ENCODE measurements at places on chromosomes 1 and 21.

- DNase-seq: no peak
Measured at GRCh38 chr1:227846265-227846858, 30.9 kb downstream of the PRSS38 start.

DNA sequence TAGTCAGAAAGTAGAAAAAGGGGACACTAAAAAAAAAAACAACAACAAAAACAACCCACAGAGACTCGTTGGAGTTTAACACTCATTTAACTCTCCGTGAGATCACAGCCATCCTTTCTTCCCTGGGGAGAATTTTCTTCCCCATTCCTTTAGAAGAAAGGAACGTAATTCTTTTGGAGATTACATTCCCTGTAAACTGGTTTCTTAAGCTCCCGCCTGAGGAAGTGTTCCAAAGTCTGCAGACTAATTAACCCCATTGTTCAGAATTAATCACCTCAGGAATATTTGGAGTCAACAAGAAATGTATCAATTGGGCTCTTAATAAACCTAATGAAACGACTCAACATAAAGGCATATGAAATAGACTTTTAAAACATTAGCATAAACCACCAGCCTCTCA lies 228.2 kb upstream of the CSF3R start:
- no peak for DNase-seq

DNA sequence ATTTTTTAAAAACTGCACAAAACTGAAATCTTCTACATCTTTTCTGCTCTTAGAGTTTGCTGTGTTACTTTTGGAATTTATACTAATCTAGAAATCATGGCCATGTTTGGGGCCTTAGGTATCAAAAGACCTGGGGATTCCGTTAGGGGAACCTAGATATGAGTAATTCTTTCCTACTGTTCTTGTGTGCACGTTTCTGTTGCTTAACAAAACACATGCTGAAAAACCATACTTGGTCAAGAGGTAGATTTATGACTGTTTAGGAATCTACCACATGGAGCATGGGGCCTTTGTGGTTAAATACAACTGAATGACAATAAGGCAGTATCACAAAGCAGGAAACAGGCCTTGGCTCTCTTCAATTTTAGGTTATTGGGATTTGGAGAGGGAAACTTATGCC lies 291.9 kb upstream of the USP25 start:
- DNase-seq: peak; percentile 75

DNA sequence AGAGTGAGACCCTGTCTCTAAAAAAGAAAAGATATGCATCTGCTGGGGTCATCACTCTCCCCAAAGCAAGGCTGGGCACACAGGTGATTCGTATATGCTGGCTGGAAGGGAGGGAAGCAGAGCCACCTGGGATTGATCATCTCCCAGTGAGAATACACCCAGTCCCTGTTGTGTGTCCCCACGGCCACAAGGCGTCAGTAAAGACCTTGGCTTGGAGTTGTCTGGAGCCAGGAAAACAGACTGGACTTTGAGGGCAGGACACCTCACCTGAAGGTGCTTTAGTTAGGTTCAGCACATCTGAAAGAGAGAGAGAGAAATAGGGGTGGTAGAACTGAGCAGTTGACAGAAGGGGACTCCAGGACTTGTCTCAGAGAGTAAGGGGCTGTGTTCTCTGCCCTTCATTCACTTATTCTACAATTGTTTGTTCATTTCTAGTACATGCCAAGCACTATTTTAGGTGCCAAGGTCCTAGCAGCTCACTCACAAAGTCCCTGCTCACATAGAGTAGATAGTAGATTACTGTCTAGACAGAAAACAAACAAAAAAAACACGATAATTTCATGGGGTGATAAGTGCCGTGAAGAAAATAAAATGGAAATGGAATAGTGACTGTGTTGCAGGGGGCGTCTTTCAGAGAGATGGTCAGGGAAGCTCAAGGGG lies 13.5 kb downstream of the CITED4 start:
- DNase-seq: peak; percentile 78

GRCh38 chr1:20242890-20243479 lies 47.7 kb upstream of the VWA5B1 start:
- no peak for DNase-seq

DNA sequence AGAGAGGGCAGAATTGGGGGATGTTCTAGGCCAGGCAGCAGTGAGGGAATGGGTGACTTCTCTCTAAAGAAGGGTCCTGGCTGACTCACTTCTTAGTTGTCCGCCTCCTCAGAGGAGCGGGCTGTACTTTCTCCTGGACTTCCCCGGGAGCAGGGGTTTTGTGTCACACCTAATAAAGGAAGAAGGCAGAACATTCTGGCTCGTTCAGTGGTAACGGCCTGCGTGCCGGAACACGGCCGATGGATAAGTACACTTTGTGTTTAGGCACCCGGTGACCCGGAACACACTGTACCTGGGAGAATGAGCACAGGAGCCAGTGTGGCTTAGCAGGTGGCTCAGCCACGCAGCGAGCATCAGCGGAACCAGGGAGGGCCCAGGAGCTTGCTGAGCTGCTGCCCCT lies 84.7 kb downstream of the FBXO2 start:
- DNase-seq: no peak

DNA sequence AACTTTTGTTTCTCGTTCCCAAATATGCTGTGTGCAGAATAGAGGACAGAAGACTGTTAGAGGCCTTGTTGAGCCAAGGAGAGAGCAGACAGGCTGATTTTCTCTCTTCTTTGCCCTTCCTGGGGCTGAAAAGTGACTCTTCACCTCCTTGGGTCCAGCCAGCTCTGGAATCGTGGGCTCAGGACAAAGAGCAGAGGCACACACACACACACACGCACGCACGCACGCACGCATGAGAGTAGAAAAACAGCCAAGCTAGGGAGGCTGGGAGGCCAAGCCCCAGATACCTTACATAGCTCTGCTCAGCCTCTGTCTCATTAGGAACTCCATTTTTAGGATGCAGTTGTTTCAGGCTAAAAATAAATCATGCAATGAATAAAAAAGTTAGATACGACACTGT lies at the start of gene CASQ2:
Gene CASQ2 (minus strand): TSS at position 166 of the 400 bp plus-strand sequence. CDS start 173 bp downstream, outside the sequence.
- DNase-seq: no peak

DNA sequence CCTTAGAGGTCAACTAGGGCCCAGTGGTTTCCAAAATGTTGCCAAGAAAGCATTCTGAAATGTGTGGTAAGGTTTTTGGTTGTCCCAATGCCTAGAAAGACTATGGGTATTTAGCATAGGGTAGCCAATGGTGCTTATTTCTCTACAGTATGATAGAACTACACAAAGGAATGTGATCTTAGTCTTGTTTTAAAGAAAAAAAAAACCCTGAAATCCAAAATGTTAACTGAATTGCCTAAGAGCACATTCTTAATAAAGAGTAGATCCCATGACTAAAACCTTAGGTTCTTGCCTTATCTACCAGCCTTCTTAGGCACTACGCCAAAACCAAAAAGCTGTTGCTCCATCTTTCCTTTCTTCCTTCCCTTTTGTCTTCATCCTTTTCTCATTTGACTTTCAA lies 428.2 kb downstream of the MRPL39 start:
- peak; percentile 31 for DNase-seq

GRCh38 chr1:246165826-246166709 lies 341.0 kb downstream of the SMYD3 start:
- DNase-seq: no peak

DNA sequence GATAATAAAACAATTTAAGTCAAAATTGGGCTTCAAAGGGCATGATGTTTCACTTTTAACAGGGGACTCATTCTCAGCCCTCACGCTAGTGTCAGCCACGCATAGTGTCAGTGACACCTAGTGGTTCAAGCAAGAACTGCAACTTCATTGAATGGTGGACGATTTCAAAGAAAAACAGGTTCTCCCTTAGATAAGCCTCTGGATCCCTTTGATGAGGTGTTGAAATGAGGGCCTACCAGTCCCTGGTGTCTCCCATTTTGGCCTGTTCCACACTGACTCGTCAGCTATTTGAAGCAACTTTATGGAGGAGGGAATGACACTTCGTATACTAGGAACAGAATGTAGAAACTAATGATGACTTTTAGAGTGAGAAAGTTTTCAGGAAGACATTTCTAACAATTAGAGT lies 56.2 kb downstream of the FCRL5 start:
- DNase-seq: peak; percentile 56

DNA sequence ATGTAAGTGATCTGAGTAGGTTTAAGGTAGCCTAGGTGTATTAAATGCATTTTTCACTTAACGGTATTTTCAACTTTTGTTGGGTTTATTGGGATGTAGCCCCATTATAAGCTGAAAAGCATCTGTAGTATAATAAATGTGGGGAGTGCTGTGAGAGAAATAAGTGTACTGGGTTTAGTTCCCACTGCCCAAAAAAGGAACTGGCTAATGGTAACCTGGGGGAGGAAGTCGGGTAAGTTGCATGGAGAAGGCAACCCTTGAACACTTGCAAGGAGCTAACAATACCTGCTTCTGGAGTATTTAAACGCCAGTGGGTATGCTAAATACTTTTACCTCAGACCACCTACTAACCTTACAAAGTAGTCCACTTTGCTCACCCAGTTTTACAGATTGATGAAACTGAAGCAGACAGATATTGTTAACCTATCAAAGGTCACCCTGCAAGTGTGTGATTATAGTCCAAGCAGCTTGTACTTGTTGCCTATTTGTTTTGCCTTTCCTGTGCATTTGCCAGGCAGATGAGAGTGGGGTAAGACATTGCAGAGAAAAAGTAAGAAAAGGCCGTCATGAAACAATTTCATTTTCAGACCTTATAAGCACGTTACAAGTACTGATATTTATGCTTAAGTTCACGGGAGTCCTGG lies 7.6 kb upstream of the SHISA4 start:
- no peak for DNase-seq

- no peak for DNase-seq
Measured at GRCh38 chr1:217781056-217781455, 149.9 kb downstream of the SPATA17 start.

- no peak for DNase-seq
Measured at GRCh38 chr1:201761178-201761577, 67.8 kb upstream of the IPO9 start.

GRCh38 chr1:201360901-201361651 lies 16.4 kb downstream of the TNNT2 start:
- DNase-seq: no peak

GRCh38 chr1:154837034-154837671 lies 32.9 kb downstream of the KCNN3 start:
- peak; percentile 37 for DNase-seq

GRCh38 chr1:228457396-228458176 lies 29.6 kb upstream of the RNF187 start:
- DNase-seq: peak; percentile 99

GRCh38 chr21:44872649-44873355 lies 688 bp downstream of the PTTG1IP start:
- peak; percentile 40 for DNase-seq

- peak; percentile 65 for DNase-seq
Measured at GRCh38 chr1:234658138-234658537, 48.2 kb upstream of the IRF2BP2 start.

GRCh38 chr1:245448975-245449431 lies 294.2 kb downstream of the KIF26B start:
- no peak for DNase-seq

GRCh38 chr1:152343006-152343405 lies 16.8 kb downstream of the FLG2 start:
- DNase-seq: no peak

DNA sequence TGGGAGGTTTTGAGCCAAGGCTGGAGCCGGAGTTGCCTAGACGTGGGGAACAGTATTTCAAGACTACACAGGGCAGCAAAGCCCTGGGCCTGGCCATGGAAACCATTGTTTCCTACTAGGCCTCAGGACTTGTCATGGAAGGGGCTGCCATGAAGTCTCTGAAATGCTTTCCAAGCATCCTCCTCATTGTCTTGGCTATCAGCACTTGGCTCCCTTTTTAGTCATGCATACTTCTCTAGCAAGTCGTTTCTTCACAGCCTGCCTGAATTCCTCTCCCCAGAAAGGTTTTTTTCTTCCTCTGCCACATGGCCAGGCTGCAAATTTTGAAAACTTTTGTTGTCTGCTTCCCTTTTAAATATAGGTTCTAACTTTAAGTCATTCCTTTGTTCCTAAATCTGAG lies 406.6 kb upstream of the TMPRSS15 start:
- DNase-seq: no peak

DNA sequence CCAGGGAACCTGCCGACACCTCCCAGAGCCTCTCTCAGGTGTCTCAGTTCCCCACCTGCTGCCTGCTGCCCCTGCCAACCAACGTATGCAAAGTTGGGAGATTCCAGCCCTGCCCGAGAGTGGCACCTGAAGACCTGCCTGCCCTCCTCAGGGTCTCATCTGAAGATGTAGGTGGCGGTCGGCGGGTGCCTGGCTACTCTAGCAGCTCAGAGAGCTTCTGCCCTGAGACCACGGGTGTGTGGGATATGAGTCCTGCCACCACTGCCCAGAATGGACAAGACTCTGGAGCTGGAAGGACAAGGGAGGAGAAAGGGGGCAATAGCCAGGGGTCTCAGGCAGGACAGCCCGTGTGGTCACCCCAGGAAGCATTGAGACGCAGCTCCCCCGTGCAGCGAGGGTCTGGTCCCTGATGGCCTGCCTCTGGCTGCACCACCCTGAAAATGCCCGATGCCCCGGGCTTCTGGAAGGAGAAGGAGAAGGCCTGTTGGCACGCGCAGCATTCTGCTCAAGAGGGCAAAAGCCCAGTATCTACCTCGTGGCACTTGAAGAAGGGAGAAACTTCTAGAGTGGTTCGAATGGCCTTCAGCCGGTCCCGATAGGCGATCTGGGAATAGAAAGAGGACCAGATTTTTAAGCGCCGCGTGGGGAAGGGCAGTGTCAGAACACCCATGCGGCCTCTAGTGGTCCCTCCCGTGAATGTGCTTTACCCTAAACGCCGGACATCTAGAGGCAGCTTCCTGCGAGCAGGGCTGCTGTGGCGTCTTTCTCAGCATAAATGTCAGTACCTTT lies 88.8 kb downstream of the STUM start:
- peak; percentile 65 for DNase-seq

- peak; percentile 57 for DNase-seq
Measured at GRCh38 chr1:178189814-178190213, 95.9 kb downstream of the RASAL2 start.

DNA sequence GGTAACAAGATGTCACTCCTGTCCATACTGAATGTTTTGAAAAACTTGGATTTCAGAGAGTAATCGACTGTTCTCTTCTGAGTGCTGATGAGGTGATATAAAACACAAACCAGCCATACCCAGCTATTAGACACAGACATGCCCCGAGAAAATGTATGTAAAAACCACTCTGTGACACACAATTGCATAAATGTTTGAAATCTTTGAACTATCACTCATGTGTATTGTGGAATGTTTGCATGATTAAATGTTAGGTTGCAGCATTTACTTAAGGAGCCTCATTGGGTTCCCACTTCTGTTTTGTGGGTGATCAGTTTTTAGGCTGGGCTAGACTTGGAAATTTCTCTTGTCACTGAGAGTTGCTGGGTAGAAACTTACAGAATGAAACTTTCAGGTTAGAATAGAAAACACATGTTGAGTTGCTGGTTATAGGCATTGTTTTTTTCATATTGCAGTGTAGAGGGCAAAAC lies 270.4 kb upstream of the B3GALT2 start:
- DNase-seq: no peak
